Left kidney (tissue), 8 donors: ENCODE measurements at places on chromosomes 1 and 21.

GRCh38 chr1:37438869-37439343 is 35.5 kb upstream of the ZC3H12A start:
- DNase-seq = no peak

GRCh38 chr1:184270556-184270955 is 116.3 kb upstream of the C1orf21 start:
- no peak for DNase-seq

DNA sequence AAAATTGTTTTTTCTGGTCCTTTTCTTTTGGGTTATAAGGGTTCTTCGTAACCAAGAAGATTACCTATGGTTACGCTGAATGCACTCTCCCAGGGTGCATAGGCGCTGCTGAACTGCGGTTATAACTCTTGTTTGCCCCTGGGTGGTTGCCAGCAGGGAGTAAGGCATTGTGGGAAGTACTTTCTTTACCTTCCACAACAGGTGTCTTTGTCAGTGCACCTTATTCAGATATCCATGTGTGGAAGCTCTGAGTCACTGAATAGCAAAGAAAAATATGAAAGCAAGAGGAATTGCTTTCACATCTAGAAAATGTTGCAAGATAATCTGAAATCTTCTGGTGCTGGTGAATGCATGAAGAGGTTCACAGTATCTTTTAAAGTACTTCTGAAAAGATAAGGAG is 124.4 kb upstream of the CACYBP start:
- DNase-seq = no peak

GRCh38 chr1:101438359-101438758 is 201.5 kb downstream of the S1PR1 start:
- DNase-seq = no peak

DNA sequence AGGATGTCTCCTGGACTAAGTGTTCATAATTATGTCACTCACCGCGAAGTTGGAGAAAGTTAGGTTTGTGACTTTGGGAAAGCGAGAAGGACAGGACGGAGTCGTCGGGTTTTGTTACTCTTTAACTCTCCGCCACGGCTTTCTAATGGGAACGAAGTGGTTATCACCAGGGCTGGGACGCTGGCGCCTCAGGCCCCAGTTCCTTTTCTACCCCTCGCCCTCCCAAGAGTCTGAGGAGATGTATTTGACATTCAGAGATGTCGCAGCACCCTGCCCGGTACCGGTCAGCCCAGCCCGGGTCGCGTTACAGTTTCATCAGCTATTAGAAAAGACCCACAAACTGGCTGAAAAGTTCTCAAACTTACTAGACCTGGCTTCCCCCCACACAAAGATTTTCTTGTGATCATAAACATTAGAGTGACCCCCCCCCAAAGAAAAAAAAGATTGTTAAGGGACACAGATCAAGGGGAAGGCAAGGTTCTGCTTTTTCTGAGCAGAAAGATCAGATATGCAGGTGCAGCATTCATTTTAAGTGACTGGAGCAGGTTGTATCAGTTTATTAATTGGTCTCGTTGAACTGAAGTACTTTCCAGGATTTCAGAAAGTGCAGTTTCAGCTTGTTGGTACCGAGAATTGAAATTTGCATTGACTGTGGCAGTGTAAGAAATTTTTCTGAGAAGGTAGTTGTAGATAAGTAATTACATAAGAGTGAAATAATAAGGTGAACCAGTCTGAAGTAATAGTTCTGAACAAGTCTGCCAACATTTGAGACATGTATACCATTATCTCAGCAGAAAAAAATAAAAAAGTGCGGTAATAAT is 859 bp upstream of the ZBTB18 start:
- no peak for DNase-seq

DNA sequence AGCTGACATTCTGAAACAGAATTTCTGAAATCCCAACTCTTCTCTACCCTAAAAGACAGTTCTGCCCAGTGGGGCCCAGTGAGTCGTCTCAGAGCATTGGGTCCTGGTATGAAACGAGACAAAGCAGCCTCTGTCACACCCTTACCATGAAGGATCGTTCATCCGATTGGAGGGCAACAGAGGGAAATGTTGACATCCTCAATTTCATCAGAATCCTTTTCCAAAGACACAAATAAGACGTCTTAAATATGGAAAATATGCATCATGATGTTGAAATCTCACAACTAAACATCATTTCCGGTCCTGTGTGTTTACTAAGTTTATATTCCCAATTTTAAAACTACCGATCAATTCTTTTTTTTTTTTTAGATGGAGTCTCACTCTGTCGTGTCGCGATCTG is 112.1 kb upstream of the SLC45A1 start:
- DNase-seq = no peak

DNA sequence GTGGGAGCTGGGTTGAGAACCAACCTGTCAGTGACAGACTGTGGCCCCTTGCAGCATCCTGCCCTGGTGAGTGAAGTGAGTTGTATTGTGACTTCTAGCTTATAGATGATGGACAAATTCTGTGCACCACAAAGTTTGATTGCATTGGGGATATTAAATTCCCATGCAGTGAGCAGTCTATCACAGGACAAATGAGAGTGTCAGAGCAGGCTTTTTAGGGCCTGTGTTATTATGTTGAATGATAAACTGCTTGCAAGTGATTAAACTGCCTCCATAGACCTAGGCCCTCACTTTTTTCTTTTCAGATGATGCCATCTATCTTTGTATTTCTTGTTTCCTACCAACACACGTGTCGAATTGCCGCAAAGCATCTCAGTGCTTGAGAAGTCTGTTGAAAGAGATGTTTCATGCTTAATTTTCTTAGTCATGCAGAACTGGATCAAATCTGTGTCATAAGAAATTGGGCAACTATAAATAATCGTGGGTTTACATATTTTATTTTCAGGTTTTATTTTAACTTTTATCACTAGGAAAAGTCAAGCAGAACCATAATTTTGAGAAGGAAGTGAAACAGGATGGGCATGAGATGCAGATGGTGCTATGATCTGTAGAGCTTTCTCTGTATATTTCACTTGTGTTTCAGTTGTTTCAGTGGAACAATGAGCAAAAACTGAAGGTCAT is 199.2 kb downstream of the S1PR1 start:
- no peak for DNase-seq

DNA sequence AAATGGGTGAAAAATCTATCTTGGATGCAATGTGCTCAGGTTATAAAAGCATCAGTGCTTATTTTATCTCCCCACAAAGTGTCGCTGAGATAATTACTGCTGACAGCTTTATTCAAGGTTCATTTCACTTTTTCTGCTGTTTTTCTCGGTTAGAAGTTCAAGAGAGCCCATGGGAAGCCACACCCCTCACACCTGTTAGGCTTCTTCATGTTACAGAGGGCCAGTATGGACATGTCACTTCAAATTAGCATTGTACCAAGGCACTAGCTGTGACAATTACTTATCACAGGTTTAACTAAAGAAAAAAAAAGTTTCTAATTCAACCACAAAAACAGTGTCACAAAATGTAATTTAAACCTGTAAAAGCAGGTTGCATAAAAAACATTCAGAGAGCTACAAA is 187.3 kb upstream of the DMRTA2 start:
- DNase-seq = no peak

GRCh38 chr21:42346866-42347600 is 3.8 kb downstream of the TFF2 start:
- no peak for DNase-seq

GRCh38 chr1:183126528-183126927 is 59.5 kb upstream of the LAMC2 start:
- no peak for DNase-seq

GRCh38 chr1:26677306-26678115 is 18.3 kb upstream of the ARID1A start:
- peak; percentile 88 for DNase-seq

DNA sequence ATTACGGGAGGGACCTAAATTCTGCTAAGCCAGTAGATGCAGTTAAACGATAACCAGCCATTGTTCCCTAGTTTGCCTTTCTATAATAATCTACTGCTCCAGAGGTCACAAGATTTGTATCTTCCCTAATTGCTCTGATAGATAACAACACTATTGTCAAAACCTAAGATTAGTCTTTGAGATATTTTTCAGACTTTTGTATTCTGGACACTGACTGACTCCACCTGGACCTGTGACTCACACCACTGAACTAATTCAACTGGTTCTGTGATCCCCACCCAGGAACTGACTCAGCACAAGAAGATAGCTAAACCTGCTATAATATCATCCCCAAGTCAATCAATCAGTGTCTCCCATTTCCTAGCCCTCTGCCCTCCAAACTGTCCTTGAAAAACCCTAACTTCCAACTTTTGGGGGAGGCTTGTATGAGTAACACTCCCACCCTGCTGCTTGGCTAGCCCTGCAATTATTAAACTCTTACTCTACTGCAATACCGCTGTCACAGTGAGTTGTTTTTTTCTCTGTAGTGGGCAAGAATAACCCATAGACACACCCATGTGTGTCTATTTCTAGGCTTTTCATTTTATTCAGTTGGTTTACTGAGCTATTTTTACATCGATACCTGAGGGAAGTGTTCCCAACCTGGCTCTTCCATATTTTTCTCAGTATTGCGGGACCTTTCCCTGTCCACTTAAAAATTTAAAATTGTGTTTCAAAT is 11.2 kb downstream of the KIFAP3 start:
- DNase-seq = no peak

DNA sequence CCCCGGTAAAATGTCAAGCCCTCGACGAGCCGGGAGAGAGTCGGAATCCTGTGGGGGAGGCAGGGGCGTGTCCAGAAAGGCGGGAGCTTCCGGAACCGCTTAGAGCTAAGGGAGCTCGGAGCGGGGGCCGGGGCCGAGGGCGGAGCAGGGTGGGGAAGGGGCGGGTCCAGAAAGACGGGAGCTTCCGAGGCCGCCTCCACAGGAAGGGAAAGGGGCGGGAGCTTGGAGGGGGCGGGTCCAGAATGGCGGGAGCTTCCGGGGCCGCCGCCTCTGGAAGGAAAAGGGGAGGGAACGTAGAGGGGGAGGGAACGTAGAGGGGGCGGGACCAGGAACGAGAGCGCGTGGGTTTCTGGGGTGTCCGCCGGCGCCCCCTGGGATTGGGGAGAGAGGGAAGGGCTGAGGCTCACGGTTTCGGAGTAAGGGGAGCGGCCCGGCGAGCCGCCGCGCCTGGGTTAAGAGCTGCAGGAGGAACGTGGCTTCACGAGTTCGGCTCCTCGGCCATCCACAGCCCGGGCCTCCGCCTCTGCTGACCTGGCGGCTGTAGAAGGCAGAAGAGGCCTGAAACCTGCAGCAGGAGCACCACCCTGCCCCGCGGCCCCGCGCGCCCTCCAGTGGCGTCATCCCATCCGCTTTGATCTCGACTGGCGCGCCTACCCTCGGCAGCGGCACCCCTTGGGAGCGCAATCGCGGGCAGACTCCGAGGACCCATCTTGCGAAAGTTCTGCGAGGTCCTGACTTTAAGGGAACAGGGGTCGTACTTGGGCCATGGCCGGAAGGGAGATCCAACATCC is 23.0 kb upstream of the HPDL start:
- peak; percentile 98 for DNase-seq

- DNase-seq = no peak
These were observed 4.4 kb downstream of the SELENON start for GRCh38 chr1:25804244-25804963.

GRCh38 chr1:229385853-229386456 is 43.1 kb upstream of the CCSAP start:
- DNase-seq = no peak

GRCh38 chr1:174989536-174990220 is 10.1 kb upstream of the CACYBP start:
- DNase-seq = no peak

- no peak for DNase-seq
These were observed 48.3 kb downstream of the MPZL1 start for GRCh38 chr1:167770127-167770526.

DNA sequence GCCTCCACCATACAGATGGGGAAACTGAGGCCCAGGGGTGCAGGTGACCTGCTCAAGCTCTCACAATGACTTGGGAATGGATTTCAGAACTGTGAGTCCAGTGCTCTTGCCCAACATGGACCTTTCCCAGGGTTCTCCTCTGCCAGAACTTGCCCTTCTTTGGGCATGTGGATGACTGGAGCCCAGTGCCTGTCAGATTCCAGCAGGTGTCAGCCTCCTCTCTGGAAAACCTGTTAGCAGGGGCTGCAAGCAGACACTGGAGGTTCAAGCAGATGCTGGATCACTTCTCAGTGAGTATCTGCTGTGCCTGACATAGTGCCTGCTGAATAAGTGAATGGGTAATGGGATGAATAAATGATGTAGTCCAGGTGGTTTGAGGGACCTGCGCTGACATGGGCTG is 314.2 kb upstream of the POU3F1 start:
- no peak for DNase-seq

GRCh38 chr1:47637111-47637685 is 199.4 kb downstream of the FOXD2 start:
- no peak for DNase-seq

DNA sequence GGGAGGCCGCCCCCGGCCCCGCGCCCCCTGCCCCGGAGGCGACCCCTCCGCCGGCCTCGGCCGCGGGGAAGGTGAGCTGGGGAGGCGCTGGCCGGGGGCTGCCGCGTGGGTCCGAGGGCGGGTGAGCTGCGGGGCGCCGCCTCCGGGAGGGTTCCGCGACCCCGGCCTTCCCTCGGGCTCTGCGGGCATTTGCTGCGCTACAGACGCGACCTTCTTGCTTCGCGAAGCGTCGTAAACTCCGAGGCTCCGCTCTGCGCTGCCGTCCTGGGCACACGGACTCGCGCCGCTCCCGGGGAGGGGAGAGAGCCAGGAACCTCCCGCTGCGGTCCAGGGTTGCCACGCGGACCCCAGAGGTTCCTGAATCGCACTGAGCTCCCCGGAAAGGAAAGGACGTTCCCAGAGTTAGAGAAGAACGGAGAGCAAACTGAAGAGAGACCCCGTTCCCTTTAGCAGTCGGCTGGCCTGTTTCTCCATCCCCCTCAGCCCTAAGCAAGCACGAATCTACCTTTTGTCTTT is 345 bp downstream of the SLX9 start:
- DNase-seq = no peak

GRCh38 chr1:242847390-242847993 is 323.0 kb upstream of the PLD5 start:
- peak; percentile 50 for DNase-seq

GRCh38 chr1:45530632-45531135 is 9.0 kb upstream of the PRDX1 start:
- DNase-seq = no peak

- DNase-seq = no peak
These were observed 65.2 kb downstream of the ATP5PO start for GRCh38 chr21:33850401-33850800.

GRCh38 chr1:24969596-24970398 is 39.7 kb upstream of the RUNX3 start:
- DNase-seq = no peak

- no peak for DNase-seq
These were observed 104.8 kb upstream of the ATP1A1 start for GRCh38 chr1:116268211-116268610.

DNA sequence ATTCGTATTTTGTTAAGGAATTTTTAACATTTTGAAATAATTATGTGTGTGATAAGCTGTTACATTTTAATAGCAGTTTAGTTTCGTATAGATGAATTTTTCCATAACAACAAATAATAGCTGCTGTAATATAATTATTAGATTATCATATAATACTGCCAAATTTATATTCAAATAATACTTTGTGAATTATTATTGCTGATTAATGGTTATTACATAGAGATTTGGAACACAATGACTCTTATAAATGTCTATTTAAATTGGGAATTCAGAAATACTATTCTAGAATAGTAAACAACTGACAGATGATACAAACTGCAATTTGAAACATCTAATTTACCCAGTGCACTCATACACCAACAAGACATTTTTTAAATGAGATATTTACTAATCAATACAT is 73.2 kb upstream of the NEK7 start:
- no peak for DNase-seq
